ENCODE measurements at places on chromosomes 6 and 20.

GRCh38 chr20:19777981-19778380, 19.9 kb downstream of the RIN2 start:
- no peak for DNase-seq

GRCh38 chr6:139256087-139256486, 35.7 kb downstream of the TXLNB start:
- DNase-seq = peak; percentile 74

GRCh38 chr20:32534661-32535240, 50.4 kb downstream of the NOL4L start:
- DNase-seq = no peak

GRCh38 chr6:16222826-16223225, 15.6 kb upstream of the GMPR start:
- no peak for DNase-seq

DNA sequence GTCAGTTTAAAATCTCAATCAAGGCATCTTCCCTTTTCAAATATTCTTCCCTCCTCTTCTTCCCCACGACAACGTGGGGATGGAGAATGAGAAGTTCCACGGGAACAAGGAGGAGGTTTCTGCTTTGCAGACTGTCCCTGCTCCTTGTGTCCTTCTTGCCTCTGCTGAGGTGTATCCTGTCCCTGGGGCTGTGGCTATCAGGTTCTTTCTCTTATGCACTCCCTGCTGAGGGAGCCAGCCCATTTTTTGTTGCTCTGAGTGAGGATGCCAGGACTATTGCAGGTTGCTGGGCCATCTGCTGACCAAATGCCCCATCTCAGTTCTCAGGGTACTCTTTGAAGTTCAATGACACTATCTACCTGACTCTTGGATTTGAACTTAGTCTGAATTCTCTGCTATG, 533.6 kb downstream of the RNF144B start:
- DNase-seq = no peak

Measured in fibroblast of skin of left quadriceps (primary cell).